GM23248 (cell line): ENCODE measurements at places on chromosomes 2 and 18.

GRCh38 chr2:134268265-134268664 is 14.4 kb downstream of the MGAT5 start:
- no peak for DNase-seq

DNA sequence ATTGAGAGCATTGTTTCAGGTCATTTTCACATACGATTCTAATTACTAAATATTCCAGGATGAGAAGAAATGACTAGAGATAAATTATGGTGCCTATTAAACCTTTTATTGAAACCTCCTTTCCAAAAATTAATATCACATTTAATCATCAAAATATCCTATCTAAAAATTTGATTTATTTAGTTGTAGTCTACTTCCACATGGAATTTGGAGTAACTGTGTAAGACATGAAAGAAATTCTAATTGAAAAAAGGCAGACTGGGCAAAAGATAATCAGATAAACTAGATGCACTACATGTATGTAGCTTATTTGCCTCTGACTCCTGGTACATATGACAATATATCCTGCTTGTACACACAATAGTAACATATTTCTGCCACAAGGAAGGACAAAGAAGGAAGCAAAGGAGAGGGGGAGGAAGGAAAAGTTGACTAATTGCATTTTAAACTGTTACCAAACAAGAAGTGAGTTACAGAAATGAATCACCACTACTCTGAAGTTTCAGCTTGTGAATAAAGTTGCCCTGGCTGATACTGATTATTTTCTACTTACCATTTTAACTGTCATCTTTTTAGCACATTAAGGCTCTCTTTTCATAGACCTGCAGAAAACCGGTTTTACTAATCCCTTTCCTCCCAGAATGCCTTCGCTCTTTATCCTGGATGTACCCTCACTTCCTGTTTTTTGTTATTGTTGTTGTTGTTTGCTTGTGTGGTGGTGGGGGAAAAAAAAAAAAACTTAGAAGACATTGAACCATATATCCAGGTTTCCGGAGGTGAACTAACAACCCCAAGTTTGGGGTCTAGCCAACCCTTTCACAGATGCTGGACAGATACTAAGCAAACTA is 28.4 kb downstream of the NRXN1 start:
- DNase-seq = no peak

- peak; percentile 48 for DNase-seq
Observed at GRCh38 chr2:174965992-174966744, 39.0 kb downstream of the CHN1 start.

DNA sequence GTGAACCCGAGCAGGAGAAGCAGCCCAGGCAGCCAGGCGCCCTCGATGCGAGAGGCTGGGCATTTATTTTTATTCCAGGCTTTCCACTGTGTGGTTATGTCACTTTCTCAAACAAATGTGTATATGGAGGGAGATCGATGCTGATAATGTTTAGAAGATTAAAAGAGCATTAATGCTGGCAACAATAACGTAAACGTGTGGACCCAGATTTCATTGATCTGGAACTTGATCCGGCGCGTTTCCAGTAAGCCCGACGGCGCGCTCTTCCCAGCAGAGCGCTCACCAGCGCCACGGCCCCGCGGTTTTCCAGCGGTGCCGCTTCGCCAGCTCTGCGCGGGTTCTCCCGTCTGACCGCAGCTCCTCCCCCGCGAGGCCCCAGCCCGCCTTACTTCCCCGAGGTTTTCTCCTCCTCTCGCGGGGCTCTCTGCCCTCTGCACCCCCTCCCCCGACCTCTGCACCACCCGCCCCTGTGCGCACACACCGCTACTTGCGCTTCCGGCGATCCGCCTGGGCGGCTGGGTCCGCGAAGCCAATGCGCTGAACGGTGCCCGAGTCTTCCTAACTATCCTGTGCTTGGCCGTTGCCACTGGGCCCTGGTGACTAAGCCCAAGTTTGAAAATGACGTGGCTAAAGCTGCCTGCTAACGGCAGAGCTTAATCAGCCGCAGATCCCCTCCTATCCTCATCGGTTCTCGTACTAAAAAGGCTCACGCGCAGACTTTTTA is 6.1 kb downstream of the ONECUT2 start:
- peak; percentile 76 for DNase-seq

DNA sequence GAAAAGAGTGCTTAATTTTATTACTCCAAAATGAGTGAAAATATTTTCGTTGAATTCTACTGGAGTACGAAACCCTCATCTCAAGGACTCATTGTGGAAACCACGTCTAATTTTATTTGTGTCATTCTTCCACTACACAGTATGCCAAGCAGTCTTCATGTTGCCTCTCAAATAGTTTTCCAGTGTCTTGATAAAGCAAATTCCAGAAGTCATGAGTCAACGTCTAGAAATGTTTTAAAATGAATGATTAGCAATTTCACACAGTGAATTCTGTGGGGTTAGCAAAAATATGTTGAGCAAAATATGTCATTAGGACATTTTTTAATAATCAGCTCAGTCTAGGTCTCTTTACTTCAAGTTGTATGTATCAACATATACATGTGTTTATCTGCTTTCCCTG is 865.5 kb downstream of the DSC3 start:
- peak; percentile 31 for DNase-seq

GRCh38 chr2:156037482-156037881 is 295.0 kb downstream of the NR4A2 start:
- DNase-seq = no peak

GRCh38 chr2:159411460-159411859 is 125.0 kb upstream of the WDSUB1 start:
- no peak for DNase-seq

- DNase-seq = no peak
Observed at GRCh38 chr18:75010278-75010677, 198.7 kb downstream of the PTGR3 start.

GRCh38 chr18:9506046-9506792 is 30.9 kb downstream of the RALBP1 start:
- peak; percentile 21 for DNase-seq

DNA sequence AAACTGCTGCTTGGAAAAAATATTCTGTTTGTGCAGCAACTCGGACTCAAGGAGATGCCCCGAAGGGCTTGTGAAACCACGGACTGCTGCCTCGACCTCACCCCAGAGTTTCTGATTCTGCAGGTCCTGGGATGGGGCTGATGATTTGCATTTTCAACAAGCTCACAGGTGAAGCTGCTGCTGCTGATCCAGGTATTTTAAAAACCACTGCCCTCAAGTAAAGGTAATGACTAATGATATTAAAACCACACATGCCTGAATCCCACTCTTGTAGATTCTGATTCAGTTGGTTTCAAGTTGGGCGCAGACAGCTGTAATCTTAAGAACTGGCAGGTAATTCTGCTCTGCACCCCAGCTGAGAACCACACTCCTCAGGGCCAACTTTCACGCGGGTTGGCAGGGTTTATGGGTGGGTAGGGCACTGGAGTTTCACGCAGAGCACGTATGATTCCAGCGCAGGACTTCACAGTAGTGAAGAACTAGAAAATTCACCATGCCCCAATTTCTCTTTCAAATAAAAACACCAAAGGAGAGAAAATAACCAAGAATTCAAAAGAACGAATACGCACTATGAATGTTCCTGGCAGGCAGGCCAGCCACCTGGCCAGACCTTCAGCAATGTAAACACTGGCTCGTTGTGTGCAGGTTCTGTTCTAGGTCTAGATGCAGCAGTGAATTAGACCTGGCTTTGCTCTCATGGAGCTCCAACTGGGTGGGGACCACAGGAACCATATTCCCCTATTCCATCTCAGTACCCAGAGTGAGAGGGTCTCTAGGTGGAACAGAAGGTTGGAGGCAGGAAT is 74.6 kb upstream of the ZFP36L2 start:
- no peak for DNase-seq

DNA sequence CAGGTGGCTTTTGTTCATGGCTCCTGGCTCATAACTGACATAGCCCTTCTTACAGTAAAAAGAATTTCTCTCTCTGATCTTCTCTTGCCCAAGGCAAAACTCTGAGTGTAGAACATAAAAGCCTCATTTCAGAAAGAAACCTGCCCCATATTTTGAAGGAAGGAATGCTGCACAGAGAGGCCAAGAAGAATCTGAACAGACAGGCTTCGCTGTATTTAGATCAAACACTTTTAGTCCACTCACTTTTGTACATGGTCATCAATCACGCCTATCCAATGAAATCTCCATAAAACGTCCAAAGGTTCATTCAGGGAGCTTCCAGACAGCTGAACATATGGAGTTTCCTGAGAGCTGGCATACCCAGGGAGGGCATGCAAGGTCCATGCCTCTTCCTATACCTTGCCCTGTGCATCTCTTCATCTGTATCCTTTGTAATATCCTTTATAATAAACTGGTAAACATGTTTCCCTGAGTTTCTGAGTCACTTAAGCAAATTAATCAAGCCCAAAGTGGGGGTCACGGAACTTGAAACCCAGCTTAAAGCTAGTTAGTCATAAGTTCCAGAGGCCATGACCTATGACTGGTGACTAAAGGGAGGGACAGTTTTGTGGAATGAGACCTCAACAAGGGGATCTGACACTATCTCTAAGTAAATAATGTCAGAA is 62.5 kb upstream of the TMEM247 start:
- no peak for DNase-seq

DNA sequence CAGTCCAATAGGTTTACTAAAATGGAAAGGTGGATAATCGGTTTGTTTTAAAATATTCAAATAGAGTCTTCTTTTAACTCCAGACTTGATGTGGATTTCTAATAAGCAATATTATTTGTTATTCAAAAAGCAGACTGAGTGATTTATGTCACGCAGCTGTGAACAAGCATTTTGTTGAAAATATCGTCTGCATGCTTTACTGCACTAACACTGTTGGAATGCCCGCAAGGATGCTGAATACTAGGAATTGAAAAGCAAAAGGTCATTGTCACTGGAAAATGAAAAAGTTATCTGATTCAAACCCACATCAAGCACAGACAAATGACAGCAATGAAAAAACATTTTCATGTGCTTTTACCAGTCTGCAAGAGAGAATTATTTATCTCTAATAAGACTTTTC is 31.1 kb downstream of the CHN1 start:
- DNase-seq = no peak
